ENCODE measurements at places on chromosomes 1 and 21.

DNA sequence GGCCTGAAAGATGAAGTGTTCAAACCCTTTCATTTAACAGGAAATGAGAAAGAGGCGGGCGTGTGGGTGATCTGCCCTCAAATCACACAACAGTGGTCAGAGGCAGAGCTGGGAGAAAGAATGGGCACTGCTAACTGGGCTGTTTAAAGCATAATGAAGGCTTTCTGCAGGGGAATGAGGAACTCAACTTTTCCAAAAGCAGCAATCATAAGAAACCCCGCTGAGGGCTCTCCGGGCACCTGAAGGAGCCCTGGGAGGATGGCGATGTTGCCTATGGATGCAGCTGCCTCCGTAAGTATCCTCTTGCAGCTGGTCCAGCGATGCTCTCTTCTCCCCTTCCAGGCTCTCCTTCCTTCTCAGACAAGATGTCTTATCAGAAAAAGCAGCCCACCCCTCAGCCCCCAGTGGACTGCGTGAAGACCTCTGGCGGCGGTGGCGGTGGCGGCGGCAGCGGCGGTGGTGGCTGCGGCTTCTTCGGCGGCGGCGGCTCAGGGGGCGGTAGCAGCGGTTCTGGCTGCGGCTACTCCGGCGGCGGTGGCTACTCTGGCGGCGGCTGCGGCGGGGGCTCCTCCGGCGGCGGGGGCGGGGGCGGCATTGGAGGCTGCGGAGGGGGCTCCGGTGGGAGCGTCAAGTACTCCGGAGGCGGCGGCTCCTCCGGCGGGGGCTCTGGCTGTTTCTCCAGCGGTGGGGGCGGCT is 1.2 kb downstream of the LORICRIN start:
- DNase-seq: no peak

DNA sequence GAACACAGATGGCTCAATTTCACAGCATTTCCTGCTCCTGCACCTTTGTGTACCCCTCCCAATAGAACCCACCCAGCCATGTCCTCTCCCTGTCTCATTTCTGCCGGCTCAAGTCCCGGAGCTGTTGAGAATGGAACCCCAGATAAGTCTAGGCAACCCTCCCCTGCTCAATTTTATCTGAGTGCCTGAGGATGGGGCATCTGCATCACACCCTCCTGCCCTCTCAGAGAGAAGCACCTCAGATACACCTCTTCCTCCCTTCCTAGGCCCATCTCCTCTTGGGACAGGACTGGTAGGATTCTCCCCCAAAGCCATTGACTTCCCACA is 1.1 kb downstream of the KIF21B start:
- no peak for DNase-seq

DNA sequence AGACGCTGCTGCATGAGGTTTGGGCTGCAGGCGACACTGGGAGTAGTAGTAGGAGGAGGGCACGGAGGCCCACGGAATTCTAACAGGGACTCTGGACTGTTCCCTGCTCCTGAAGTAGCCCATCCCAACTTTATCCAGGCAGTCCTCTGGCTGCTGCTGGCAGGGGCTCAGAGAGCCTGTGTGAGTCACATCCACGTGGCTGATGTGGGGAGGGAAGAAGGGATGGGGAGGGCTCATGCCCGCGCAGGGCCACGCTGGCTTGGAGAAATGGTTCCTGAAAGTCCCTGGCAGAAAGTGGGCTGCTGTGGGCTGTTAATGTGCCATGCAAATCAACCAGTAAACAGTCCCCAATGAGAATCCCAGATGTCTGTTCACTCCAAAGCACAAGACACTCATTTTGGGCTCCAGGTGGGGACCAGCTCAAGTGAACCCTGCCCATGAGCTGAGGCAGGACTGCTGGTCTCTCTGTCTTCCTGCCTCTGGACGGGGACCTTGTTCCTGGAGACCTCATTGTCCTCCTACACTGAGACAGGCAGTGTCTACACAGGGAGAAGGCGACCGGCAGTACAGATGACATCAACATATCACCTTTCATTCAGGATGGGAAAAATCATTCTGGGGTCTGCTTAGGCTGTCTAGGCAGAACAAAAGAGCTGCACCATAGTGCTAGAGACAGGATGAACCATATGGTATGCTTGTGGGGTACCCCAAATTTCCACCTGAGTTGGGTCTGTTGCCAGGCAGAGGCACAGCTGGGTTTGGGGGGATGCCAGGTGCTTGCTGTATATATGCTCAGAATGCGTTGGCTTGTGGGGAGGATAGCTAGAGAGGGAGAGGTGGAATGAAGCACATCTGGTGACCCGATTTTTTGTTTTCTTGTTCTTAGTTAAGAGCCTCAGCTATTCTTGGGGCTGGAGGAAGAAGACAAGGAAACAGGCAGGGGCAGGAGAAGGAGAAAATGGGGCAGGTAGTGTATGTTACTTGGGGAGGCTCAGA is 57.9 kb upstream of the FMOD start:
- no peak for DNase-seq

- DNase-seq: no peak
Observed at GRCh38 chr1:151054971-151055547, 4.4 kb downstream of the CDC42SE1 start.

GRCh38 chr1:172163498-172164215 is 256.8 kb upstream of the C1orf105 start:
- DNase-seq: no peak

- no peak for DNase-seq
Observed at GRCh38 chr1:31372751-31373055, 173 bp downstream of the FABP3 start.

GRCh38 chr1:202085682-202086373 is 36.9 kb upstream of the GPR37L1 start:
- no peak for DNase-seq

Measured in T-helper 1 cell (primary cell).